Stimulated activated CD4-positive, alpha-beta T cell treated with anti-CD3 and anti-CD28 coated beads, Interleukin-1b, Interleukin-23, amount 100 ng/mL, for 1 hour (primary cell): ENCODE measurements at places on chromosomes 16 and 17.

GRCh38 chr17:4584917-4585637 lies 748 bp downstream of the SMTNL2 start:
- DNase-seq: no peak

GRCh38 chr16:85583491-85584181 lies 29.5 kb upstream of the GSE1 start:
- no peak for DNase-seq

DNA sequence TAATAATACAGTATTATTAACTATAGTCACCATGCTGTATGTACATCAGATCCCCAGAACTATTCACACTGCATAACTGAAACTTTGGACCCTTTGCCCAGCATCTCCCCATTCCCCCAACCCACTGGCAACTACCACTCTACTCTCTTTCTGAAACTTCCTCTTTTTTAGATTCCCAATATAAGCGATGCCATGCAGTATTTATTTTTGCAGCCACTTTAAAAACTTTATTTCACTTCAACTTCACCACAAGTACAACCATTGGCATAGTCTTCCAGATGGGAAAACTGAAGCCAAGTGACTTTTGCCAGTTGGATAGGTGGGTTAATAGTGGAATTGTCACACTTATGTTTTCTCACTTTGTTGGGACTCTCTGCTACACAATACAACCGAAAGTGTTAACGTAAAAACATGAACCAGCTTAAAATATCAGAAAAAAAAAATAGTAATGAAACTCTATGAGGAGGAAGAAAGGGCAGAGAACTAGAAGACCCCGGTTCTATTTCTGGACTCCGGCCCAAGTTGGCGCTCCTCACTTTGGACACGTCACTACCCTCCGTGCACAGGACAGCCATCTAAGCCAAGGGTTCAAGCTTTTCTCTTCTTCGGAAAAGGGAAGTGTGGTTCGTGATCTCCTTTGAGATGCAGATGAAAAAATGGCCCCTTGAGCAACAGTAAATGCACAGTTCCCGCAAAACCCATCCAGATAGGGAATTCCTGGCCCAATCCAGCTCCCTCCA lies 743 bp downstream of the SHCBP1 start:
- no peak for DNase-seq

GRCh38 chr16:27289669-27290068 lies 21.1 kb upstream of the NSMCE1 start:
- DNase-seq: no peak

GRCh38 chr17:81566461-81567126 lies 14.4 kb upstream of the FAAP100 start:
- no peak for DNase-seq

GRCh38 chr17:42247734-42248133 lies 28.5 kb downstream of the STAT5B start:
- DNase-seq: no peak

DNA sequence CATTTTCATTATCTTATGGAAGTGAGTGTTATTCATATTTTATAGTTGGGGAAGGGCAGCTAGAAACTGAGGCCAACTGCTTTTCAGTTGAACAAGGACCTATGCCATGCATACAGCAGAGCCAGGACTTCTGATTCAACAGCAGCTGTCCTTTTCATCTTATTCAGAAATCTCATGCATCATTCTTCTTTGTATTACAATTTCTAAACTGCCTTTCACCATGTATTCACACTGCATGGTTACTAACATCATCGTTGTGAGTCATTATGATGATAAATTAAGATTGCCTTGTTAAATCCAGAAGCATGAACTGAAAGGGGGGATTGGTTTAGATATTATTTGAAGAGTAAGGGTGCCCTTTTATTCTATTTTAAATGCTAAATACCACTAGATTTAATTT lies 1470.1 kb upstream of the GOT2 start:
- DNase-seq: no peak

DNA sequence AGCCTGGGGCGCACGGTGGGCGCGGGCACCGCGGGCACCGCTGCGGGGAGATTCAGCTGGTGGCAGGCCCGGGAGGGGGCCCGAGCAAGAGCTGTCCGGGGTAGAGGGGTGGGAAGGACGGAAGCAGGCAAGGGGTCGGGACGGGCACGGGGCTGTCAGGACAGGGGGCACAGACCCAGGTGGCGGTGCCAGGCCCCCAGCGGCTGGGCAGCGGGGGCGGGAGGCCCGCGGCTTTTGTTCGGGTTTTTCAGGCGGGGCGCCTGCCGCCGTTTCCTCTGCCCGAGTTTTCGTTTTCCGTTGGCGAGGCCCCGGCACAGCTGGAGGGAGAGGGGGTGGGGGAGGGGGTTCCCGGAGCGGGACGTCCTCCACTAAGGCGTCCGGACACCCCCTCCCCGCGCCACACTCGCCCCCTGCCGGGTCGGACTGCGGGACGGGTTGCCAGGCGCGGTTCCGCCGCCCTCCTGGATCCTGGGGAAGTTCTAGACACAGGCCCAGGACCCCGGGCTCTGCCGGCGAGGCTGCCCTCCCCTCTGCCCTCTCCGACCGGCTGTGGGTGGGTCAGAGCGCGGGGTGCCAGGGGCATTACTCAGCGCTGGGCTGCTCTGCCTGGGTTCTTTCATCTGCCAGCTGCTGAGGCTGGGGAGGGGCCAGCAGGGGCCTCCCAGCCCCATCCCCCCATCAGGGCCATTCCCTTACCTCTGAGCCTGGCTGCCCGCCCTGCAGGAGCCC lies 543 bp downstream of the ARHGAP23 start:
- DNase-seq: no peak

DNA sequence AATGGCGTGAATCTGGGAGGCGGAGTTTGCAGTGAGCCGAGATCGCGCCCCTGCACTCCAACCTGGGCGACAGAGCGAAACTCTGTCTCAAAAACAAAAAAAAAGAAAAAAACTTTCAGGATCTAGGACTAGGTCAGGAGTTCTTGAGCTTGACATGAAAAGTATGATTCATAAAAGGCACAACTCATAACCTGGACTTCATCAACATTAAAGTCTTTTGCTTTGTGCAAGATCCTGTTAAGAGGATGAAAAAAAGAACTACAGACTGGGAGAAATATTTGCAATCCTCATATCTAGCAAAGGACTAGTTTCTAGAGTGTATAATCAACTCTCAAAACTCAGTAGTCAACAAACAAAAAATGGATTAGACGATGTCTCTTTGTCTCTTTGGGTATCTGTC lies 40.0 kb downstream of the TBC1D16 start:
- no peak for DNase-seq

GRCh38 chr16:65313936-65314626 lies 192.2 kb upstream of the CDH11 start:
- DNase-seq: no peak

- DNase-seq: no peak
Measured at GRCh38 chr17:69898601-69899000, 176.4 kb upstream of the KCNJ16 start.

DNA sequence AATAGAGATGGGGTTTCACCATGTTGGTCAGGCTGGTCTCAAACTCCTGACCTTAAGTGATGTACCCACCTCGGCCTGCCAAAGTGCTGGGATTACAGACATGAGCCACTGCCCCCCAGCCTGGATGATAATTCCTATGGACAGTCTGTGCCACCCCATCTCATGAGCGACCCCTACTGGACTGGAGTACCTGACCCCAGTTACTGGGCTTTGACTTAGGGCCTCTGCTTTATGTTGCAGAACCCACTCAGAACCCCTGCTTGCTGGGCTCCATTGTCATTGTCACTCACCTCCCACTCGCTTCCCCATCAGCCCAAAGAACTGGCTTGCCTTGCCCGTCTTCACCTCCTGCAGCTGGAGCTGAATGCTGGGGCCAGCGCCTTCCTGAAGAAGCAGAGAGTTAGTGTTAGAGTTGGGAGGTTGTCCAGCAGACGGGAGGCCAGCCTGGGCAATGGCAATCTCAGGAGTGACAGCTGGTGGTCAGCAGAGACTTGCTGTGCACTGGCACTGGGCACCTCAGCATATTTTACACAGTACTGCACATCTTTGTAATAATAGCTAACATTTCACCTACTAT lies 4.0 kb downstream of the TAC4 start:
- no peak for DNase-seq

DNA sequence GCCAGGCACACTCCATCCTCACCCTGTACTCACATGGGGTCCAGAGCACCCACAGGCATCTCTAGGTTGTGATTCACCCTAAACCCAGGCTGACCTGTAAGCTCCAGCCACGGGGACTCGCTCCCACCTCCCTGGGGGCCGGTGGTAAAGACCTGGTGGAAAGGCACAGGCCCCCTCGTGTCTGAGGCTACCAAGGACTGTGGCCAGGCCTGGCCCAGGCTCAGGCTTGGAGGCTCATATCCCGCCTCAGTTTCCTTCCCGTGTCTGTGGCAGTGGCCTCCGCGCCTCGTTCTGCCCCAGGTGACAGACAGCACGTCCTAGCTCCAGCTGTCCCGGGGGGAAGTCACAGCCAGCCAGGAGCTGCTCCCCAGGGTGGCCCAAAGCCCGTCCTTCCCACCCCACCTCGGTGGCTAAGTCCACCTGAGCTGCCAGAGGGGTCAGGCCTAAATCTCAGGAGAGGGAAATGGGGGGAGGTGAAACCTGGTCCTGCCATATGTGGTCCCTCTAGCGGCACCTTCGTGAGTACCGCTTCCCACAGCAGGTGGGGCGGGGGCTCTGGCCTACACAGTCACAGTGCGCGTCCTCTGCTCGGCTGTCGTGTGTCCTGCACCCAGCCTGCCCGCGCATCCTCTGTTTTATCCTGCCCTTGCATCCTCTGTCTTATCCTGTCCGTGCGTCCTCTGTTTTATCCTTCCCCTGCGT lies 12.6 kb downstream of the CDH15 start:
- DNase-seq: no peak

DNA sequence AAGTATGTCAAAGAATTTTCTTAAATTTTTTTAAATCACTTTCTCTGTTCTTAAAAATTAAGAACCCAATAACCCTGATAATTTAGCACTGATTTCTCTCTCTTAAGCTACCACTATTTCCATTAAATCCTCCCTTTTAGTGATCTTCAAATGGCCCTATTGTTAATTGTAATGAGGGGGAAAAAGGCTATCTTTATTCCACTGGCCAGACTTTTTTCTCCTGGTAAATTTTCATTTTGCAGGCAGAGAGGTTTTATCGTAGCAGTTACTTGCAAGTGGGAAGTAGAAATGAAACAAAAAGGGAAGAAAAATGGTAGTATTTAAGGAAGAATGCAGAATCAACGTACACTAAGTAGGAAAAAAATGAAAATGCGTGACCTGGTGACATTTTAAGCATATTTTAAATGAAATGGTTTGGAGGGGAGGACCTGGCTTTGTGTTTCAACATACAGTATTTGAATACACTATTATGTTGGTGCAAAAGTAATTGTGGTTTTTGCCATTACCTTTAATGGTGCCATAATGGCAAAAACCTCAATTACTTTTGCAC lies 224.9 kb downstream of the TANC2 start:
- DNase-seq: no peak

DNA sequence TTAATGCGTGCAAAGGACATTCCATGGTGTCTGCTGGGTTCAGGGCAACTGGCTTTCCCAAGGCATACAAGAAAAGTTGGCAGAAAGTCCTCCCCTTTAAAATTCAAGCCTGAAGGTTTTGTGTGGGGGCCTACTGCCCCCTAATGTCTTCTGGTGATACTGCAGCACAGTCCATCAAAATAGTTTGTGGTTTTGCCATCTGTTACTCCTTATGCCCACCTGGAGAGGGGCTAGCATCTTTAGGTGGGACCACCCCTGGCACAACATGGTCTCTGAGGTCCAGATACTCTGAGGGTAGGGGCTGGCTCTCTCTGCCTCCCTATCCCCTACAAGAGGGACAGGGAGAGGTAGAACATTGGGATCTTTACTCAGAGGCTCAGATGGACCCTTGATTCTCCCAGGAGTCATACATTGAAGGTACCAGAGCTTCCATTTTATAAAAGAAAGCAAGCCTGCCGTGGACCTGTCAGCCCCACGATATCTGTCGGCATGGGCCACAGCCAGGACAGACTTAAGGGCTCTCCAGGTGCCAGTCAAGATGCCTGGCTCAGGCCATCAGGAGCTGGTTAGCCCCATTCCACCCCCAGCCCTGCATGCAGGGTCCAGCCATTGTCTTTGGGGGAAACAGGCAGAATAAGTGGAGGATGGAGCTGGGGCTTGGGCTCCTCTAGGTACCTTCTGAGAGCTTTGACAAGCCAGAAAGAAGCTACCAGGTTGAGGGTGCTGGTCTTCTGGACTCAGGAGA lies 6.3 kb downstream of the ESRP2 start:
- no peak for DNase-seq

- DNase-seq: no peak
Measured at GRCh38 chr17:2123375-2124251, 68.7 kb downstream of the HIC1 start.
